ENCODE measurements at places on chromosomes 12 and 14.

DNA sequence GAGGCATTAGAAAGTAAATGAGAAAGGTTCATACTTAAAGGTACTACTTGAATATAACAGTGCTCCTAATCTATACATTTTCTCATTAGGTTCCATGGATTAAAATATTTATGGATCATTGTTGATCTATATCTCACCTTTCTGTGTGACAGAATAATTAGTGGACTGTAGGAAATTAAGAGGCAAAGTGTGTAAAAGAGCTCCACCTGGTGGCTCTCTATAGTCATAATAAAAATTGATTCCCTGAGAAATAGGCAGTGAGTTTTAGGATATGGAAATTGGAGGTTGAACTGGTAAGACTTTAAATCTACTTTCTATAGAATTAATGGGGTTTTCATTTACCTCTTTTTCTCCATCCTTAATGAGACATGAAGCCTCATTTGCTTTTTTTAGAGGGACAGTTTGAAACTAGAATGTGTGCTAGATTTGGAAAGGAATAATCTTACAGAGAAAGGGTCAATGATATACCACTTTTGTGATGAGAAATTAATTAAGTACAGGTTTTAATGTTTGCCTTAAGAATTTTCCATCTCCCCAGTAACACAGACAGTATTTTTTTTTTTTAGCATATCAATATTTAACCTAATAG is 11.8 kb upstream of the DERA start:
- peak; percentile 43 for DNase-seq

DNA sequence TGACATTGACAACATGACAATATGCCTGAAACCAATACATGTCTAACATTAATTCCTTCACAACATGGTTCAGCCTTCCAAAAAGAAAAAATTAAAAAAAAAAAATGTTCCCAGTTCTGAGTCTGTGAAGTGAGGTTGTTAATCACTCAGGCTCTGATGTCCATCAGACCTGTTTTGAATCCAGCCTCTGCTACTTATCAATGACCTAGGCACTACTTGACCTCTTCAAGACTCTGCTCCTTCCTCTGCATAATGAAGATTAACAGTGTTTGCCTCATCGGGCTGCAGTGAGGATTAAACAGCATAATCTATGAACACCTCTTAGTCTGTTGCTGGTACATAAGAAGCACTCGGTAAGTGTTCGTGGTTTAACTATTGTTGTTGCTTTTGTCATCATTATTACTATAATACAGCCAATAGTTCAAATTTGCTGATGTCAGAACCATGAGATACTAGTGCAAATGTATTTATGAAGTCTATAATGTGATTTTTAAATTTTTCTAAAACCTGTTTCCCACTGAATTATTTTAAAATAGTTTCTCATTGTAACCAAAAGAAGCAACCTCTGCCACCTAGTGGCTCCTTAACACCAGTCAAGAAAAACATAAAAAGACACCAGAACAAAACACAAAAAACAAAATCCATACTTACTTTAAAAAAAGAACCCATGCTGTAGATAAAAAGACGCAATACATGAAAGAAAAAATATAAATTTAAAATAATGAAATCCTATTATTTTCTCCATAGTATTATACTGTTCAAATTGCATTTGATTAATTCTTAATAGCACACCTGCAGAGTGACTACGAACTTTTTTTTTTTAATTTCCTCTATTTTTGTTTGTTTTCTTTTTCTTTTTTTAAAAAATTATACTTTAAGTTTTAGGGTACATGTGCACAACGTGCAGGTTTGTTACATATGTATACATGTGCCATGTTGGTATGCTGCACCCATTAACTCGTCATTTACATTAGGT is 20.3 kb upstream of the TMX1 start:
- DNase-seq = peak; percentile 75

GRCh38 chr12:84411031-84411430 is 501.6 kb downstream of the SLC6A15 start:
- no peak for DNase-seq

- DNase-seq = no peak
Observed at GRCh38 chr12:49059299-49060171, 1.1 kb downstream of the KMT2D start.

DNA sequence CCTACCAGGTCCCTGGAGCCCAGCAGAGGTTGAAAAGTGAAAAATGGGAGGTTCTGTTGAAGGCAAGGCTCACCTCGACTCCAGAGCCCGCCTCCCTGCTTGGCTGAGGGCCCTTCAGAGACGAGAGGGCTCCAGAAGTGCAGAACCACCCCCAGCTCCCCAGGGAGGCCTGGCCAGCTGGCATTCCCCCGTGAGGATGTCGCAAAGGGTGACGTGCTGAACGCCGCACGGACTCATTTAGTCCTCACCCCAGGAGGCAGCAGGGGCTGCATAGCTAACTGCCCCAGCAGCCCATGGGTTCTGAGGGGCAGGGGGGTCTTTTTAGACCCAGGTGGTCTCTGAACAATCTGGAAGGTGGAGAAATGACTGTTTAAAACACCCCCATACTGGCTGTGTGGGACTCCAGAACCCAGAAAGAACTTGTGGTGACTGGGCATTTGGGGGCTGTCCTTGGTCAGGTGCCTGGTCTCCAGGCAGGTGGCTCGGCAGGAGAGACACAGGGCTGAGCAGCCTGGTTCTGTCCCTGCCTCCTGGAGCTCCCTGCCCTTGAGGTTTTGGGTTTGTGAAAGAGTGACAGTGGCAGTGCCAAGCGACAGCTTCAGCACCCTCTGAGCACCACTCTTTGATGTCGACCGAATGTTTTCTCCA is 32.0 kb downstream of the ANAPC7 start:
- DNase-seq = no peak

DNA sequence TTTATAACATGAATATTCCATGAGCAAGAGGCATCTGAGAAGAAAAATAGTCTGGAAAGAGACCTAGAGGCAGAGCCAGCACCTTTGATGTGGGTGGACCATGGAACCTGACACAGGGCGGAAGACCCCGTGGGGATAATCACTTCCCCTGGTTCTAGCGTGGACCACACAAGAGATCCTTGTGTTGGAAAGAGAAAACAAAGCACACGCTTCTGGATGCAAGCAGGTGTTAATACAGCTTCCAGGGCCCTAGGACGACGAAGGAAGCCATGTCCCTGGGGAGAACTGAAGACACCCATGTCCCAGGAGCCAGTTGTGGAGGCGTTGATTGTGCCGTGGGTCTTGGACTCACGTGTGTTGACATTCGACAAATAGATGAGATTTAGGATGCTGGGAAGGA is 102.9 kb downstream of the ADGRD1 start:
- DNase-seq = no peak

GRCh38 chr14:63204407-63205043 is at the start of gene RHOJ:
Gene RHOJ (plus strand): TSS chr14:63204443. CDS start chr14:63204870, 427 bp downstream.
- DNase-seq = peak; percentile 45

GRCh38 chr12:87861791-87862190 is 167.4 kb downstream of the C12orf50 start:
- DNase-seq = no peak

- peak; percentile 55 for DNase-seq
Observed at GRCh38 chr12:65637774-65638173, 186.5 kb upstream of the HMGA2 start.

GRCh38 chr14:63727231-63727735 is 582 bp downstream of the SGPP1 start:
- DNase-seq = peak; percentile 43

- DNase-seq = no peak
Observed at GRCh38 chr14:64326502-64326901, 32.3 kb upstream of the ESR2 start.

- DNase-seq = peak; percentile 80
Observed at GRCh38 chr12:2284857-2285256, 232.1 kb downstream of the CACNA1C start.

DNA sequence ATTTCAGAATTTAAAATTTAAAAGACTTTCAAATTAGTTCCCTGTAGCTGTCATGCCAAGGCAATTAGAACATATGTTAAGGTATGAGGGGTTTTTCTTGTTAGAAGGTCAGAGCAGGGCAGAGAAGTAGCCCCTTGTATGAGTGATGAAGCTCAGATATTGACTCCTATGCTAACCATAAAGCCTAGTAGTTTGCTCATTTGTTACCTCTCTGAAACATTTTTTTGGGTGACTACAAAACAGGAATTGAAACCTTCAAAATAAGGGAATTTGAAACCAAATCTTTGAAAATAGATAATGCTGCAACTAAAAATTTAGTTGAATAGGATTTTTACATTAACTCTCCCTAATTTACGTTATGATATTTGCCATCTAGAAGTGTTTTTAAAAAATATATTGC is 333.5 kb downstream of the NAV3 start:
- DNase-seq = no peak

DNA sequence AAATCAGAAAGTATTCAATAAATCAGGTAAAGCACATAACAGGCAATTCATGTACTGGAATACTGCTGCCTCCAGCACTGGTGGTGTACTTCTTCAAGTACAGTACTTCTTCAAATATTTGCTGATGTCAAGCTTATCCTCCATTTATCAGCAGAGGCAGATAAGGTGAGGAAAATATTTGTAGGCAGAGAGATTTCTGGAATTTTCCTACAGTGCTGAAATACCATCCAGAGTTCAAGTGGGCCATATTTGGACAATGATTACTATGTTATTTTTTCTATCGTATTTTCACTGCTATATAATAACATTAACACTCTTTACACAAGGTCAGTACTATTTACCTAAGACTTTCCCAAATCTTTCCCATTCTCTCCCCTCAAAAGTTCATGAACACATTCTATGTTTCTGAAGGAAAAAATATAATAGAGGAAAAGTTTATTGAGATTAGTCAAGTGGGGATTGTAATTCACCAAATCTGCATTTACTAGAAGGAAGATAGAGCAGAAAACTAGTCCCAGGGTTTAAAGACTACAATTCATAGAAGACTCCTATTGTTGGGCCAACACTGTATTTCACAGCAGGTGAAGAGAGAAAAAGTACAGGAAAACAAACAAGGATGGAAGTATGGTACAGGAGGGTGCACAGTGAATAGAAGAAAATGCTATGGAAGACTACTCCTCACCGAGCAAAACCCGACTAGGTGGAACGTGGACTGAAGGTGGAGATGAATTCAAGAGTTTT is 141.1 kb downstream of the PAWR start:
- peak; percentile 91 for DNase-seq

DNA sequence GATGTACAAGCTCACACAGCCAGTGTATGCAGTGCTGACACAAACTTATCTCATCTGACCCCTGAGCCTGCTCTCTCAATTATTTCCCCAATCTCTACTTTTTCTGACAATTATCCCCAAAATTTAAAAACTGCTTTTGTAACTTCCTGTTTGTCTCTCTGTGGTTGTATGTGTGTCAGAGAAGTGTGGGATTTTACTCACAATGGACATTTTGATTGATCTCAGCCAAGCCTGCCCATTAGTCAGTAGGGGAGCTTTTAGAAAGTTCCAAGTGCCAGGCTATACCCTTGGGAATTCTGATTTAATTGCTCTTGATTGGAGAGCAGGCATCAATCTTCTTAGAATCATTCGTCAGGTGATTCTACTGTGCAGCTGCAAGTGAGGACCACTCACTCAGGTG is 64.9 kb upstream of the LMNTD1 start:
- no peak for DNase-seq

DNA sequence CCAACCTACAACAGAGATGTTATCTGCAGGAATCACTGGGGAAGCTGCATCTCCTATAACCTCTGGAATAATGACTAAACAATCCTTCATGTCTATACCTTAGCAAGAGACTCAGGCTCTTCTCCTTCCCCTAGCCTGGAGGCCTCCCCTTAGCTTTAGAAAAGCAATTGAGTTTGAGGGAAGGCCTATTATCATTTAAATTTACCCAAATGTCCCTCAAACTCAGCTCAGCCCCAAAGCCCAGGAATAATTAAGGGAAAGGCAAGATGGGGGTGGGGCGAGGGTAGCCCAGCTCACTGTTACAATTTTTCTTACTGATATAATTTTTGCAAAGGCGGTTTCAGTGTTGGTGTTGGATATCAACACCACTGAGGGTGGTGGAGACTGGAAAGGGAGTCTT is 151.4 kb upstream of the EEA1 start:
- no peak for DNase-seq

DNA sequence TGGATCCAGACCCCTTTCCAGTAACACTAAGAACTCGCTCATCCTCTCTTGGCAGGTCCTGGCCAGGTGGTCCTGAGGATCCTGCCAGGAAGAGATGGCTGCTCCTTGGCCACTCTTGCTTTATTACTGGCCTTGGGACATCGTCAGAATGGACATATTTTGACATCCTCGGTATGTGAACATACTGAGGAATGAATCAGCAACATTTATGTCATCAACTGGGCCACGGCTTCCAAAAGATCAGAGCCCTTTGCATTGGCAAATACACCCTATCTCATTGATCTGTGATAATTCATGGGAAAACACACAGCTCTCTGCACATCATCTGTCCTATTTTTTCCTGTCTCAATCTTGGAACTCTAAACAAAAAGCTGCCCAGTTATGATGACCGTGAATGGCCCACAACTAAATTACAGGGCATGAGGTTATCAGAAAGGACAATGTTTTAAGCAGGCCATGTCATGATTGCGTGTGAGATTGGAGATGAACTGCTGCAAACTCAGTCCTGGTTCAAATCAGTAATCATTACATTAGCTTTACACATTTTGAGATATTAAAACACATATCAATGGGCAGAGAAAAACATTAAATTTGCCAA is 1325.8 kb downstream of the AACS start:
- DNase-seq = peak; percentile 46

DNA sequence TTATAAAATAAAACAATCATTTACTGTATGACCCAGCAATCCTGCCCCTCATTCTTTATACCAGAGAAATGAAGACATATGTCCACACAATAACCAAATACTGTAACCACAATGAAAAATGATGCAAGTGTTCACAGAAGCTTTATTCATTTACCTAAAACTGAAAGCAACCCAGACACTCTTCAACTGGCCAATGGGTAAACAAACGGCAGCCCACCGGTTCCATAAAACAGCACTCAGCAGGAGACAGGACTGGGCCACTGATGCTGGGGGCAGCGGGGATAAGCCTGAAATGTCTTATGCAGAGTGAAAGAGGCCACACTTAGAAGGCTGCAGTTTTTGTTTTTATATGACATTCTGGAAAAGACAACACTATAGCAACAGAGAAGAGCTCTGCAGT is 15.1 kb downstream of the DDX51 start:
- no peak for DNase-seq

DNA sequence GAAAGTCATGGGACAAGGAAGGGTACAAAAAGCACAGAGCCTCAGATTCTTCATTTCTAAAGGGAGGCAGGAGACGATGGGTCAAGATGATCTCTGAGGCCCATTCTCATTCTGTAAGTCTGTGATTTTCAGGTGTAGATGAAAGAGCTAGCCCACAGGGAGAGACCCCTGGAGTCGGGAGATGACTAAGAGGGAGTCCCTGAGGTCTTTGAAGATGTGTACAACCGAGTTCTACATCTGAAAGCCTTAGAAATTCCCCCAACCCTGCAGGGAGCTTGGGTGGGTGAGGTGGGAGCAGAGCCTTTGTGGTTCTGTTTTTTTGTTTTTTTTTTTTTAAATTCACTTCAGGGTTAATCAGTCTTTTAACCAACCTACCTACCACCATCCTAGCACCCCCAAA is 3.1 kb downstream of the WNT10B start:
- DNase-seq = no peak

DNA sequence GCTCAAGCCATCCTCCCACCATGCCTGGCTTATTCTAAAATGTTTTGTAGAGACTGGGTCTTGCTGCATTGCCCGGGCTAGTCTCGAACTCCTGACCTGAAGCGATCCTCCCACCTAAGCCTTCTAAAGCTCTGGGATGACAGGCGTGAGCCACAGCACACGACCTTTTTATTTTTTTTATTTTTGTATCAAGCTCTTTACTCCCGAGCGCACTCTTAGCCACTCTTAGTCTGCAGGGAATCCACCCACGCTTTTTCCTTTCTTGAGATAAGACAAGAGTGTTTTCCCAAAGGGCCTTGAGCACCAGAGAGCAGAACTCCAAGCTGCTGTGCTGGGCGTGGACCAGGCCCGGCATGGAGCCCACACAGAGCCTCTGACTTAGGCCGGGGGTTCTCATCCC is 23.4 kb downstream of the MAP1LC3B2 start:
- peak; percentile 95 for DNase-seq

Measured in fibroblast of the aortic adventitia (primary cell).